Colonic mucosa (tissue), 4 donors: ENCODE measurements at places on chromosomes 6 and 20. TPM values are rescaled to one million over a fixed set of nuclear protein-coding genes. Genes with fewer than 3 reads are reported as not detected.

DNA sequence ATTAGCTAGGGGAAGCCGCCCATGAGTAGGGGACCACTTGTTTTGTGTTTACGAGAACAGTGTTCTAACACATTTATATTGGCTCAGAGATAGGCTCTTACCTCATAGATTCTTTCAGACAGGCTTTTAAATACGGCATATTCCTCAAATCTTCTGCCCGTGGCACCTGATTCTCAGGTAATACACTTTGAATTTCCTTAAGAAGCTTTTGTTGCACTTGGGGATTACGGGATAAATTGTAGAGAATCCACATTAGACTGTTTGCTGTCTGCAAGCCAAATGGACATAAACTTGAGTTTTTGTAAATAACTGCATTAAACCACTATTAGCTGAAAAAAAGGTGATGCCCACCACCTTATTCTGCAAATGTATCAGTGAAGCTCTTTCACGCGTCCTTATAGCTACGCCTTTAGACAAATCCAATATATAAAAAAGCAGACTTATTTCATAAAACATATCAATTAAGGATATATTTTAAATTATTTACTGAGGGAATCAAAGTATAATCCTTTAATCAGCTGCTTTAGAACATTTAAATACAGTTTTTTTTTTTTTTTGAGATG lies 14.8 kb downstream of the CYP24A1 start:
- no peak overlapping the region for H3K27ac ChIP-seq
- no peak for DNase-seq
- H3K27me3 ChIP-seq: no peaks in the 10 kb centered on the region
- no peaks in the 10 kb centered on the region for H3K4me1 ChIP-seq
- no peaks in the 10 kb centered on the region for H3K36me3 ChIP-seq
- no peak overlapping the region for H3K4me3 ChIP-seq

Gene RXRB
- 33.4 TPM for total RNA-seq

Gene FAM184A
- 0.62 TPM for total RNA-seq

Gene RSPO3
- total RNA-seq: 1.8 TPM

DNA sequence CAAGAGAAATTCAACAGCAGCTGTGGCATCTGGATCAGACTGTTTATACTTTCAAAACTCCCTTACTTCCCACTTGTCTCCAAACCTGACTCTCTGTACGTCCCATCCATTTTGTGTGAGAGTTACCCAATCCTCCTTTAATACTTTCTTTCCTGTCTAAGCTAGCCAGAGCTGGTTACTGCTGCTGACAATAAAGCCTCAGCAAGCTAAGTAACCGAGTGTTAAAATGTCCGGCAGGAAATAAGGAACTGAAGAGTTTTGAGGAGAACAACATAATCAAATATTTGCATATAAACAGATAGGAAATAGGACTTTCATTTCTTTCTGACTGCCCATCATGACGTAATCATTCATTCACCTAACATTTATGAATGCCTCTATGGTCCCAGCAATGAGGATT lies 11.6 kb downstream of the TMEM30A start:
- H3K36me3 ChIP-seq: no peaks in the 10 kb centered on the region
- H3K4me3 ChIP-seq: no peak overlapping the region
- no peaks in the 10 kb centered on the region for H3K4me1 ChIP-seq
- DNase-seq: no peak
- peak overlapping the region; percentile 25 for H3K27ac ChIP-seq
